ENCODE measurements at places on chromosomes 3 and 15. TPM values are rescaled to one million over a fixed set of nuclear protein-coding genes. Genes with fewer than 3 reads are reported as not detected.

DNA sequence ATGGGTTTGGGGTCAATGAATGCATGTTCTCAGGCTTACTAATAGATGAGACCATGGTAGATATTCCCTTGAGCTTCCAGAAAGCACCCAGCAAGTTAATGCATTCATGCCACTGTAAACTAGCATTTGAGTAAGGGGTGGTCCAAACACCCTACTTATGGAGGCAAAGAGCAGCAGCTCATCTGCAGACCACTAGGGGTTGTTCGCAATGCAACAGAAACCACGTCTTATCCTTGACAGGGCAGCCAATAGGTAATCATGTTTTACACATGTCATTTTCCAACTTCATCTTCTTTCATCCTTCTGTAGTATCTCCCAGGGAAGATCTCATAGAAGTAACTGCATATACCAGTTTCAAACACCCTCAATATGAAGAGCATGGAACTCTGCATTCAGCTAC is 330.2 kb downstream of the RORA start:
- no peak for DNase-seq

DNA sequence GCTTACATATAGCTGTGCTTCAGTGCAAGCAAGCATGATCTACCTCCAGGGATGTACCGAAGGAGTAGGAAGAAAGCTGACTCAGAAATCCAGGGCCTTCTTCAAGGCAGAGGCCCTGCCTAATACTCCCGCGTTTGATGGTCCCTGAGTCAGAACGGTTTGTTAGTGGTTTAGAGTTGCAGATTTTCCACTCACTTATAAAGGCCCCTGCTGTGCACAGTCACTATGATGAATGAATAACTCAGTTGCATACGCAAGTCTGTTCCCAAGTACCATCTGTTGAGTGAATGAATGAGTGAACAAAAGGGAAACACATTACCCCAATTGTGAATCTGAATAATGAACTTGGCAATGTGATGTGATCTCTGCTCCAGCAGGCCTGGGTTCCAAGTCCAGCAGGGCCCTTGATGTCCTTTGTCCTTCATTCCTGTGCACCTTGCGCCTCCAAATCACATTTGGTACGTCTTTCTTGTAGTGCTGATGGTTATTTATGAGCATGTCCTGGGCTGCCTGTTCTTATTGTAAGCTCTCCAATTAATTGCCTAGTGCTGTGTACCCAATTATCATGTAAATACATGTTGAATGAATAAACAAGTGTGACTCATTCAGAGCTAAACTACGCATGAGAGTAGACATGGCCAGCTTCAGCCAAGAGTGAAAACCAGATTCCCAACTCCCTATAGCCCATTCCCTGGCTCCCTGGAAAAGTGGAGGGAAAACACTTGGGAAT is 85.3 kb upstream of the LIMD1 start:
- DNase-seq = no peak

DNA sequence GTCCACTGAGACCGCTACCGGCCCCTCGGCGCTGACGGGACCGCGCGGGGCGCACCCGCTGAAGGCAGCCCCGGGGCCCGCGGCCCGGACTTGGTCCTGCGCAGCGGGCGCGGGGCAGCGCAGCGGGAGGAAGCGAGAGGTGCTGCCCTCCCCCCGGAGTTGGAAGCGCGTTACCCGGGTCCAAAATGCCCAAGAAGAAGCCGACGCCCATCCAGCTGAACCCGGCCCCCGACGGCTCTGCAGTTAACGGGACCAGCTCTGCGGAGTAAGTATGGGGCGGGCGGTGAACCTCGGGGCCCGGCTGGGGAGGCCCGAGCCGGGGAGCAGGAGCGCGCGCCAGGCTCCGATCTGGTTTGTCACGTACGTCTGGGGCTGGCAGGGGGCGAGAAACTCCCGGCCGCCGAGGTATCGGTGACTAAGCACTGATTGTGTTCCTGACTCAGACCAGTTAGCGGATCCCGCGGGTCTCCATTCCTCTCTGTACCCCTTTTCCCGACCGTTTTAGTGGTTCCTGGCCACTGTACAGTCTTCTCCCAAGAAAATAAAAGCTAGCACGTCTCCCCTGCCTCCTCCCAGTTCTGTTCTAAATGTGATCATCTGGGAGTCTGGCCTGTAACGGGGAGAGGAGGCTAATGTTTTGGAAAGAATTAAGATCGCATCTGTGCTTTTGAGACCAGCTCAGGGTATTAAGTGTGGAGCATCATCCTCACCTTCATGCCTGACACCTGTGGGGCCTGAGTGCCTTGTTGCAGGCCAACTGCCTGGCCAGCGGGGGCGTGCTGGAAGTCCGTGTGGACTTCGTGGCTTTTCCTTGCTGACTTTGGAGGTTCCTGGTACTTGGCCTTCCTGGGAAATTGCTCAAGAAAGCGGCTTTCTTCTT is 691 bp downstream of the MAP2K1 start:
- peak; percentile 59 for DNase-seq

- DNase-seq = no peak
Observed at GRCh38 chr3:31147550-31147949, 253.1 kb upstream of the GADL1 start.

DNA sequence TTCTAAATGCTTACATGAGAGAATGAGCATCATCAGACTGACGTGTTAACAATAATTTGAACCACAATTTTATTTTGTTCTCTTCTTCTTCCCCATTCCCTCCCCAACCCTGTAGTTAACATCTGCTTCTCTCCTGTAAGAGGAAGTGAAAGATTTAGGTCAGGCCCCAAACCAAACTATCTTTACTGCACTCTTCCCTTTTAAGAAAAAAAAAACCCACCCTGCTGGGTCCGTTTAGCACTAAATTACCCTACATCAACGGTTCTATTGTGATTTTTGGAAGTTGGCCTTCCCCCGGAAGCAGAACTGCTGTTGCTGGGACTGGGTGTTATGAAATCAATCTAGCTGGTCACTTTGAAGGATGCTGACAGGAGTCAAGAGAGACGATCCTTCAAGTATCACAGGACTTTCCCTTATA is 49.4 kb downstream of the NFKBIZ start:
- no peak for DNase-seq

DNA sequence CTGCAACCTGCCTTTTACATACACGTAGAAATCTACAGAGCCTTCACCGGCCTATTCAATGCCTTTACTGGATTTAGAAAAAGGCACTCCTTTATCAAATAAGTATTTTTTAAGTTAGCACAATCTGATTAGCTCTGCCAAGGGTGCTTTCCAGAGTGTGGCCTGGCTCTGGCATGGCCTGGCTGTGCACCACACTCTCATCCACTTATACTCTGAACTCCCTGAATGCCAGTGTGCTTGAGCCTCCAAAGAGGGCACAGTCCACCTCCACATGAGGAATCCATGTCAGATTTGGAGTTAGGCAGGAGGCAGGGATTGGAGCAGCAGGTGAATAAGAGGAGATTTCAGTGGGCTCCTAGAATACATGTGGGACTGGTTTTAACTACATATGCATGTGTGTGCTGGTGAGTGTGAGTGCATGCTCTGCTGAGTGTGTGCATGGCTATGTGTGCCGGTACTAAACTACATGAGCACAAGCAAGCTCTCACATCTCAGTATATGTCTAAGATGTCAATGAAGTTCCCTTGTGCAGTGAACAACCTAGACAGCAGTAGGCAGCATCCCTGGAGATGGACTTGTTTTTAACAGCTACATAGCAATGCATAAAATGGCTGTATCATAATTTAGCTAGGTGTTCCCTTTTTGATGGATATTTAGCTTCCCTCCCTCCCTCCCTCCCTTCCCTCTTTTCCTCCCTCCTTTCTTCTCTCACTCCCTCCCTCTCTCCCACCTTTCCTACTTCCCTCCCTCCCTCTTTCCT is 17.8 kb upstream of the ZFAND6 start:
- DNase-seq = no peak

DNA sequence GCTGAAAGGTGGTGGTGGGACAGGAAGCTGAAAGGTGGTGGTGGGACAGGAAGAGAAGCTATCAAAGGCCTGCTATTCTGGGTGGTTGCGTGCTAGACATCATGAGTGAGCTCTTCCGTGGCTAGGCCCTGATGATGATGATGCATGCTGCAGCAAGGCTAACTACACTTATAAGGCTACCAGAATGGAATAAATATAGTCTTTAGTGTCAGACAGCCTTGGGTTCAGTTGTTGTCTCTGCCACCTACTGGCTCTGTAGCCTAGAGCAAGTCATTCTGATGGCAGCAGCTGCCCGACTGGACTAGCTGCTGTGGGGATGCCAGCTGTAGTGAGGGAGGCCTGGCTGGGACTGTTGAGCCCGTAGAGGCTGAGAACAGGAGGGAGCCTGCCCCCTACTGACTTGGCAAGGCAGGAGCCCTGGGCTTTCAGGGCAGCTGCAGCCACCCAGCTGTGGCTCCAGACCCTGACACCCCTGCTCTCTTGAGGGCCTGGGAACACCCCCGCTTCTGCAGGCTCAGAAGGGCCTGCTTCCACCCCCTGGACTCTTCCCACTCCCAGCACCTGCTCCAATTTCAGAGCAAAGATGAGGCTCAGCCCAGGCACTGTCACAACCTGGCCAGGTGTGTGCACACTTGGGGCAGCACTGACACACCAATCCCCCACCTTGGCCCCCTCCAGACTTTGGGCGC is 21.4 kb upstream of the ZBED2 start:
- DNase-seq = no peak

DNA sequence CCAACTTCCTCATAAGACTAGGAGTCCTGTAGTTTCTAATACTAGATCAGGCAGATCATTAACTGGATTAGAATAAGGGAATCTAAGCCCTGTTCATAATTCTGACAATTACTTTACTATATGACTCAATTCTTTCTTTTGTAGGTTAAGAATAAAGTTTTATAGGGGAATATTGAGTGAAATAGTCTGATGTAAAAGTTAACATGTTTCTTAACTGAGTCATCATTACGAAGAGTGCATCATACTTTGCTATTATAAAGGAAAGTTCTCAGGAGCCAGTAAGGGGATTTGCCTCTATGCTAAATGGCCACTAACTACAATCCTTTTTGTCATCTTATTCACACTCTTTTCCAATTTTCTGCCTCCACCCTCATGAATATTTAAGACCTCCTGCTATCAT is 63.1 kb downstream of the POLQ start:
- no peak for DNase-seq

GRCh38 chr15:63906266-63906584 is 72.5 kb upstream of the HERC1 start:
- no peak for DNase-seq

DNA sequence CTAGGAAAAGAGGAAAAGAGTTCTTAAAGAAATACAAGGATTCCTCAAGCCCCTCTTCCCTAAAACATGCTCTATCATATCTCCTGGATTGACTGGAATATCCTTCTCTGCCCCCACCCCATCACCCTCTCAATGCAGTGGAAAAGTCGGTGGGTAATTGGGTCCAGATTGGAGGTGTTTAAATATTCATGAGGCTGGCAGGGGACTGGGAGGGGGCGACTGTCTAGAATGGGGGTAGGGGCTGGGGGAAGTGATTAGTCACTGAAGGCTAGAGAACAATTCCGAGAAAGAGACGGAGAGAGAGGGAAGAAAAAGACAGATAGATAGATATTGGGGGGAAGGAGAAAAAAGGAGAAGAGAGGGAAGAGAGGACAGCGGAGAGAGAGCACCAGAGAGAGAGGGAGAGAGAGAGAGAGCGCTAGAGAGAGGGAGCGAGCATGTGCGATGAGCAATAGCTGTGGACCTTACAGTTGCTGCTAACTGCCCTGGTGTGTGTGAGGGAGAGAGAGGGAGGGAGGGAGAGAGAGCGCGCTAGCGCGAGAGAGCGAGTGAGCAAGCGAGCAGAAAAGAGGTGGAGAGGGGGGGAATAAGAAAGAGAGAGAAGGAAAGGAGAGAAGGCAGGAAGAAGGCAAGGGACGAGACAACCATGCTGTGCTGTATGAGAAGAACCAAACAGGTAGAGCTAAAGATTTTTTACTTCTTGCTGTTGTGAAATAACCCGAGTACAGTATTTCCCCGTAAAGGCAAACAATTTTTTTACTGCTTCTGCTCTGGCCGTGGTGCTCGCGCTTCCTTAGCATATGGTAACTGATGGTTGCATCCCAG is at the start of gene GAP43:
GAP43 (plus strand) TSS at position 467 of the 825 bp plus-strand sequence; CDS start at position 647, 180 bp downstream.
- DNase-seq = peak; percentile 25

DNA sequence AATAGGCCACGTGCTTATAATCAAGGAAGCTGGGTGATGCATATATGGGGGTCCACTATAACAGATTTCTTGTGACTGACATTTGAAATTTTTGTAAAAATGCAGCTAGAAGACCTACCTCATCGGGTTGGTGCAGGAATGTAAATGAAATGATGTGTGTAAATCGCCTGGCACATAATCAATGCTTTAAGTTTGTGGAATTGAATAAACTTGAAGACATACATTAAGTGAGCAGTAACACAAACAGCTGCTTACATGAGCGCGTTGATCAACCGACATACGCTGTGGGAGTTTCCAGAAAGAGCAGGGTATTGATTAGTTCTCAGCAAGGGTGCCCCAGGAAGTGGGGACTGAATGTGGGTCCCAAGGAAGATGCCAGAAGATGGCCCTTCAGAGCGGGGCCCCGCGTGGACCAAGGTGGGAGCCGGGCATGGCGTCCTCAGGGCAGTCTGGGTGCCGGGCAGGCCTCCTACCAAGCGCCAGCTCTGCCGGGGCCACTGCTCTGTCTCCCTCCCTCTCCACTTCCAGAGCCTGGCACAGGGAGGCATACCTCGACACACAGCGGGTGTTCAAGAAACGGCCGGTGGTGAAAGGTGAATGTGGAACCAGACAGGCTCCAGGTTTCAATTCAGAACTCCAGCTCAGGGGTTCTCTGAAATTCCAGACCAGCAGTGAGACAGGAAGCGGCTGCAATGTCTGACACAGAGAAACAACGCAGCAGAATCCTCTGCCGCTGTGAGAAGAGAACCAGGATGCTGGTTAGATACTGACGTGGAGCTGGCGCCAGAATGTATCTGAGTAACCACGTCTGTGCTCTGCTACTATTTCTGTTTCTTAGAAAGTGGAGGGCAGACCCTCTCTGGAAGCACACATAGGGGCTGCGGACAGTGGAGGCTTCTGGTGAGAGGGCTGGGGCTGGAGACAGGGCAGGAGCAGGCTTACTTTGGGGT is 12.6 kb downstream of the BFSP2 start:
- DNase-seq = no peak

DNA sequence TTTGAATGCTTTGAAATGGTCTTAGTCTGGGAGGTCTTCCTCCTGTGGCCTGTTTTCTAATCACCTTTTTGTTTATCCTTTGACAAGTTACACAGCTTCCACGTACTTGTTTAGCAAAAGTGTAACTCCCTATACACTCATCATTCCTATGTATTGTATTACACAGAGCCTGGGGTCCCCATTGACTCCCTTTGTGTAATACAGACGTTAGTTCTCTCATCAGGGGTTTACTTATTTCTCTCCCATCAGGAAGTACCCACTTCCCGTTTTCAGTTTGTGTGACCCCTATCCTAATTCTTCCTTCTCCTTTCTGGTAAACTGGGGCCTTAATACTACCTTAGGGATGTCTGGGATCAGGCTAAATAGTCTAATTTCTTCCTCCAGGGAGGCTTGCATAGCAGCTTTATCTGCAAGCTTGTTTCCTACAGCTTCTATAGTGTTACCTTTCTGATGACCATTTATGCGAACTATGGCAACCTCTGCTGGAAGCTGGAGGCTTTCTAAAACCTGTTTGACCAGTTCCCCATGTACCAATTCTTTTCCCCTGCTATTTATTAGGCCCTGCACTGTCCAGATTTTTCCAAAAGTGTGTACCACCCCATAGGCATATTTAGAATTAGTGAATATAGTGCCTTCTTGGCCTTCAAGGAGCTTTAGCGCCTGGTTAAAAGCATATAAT is 22.4 kb downstream of the ARL8B start:
- DNase-seq = no peak

Gene VGLL3
- 4.0 TPM for total RNA-seq

Gene ARPIN
- 11.4 TPM for total RNA-seq

Gene FBXW12
- total RNA-seq = not detected

Measured in left ventricle myocardium inferior (tissue), 1 donor.